Nasal cavity respiratory epithelium epithelial cell of viscerocranial mucosa (primary cell): ENCODE measurements at places on chromosomes 11 and 22. TPM values are rescaled to one million over a fixed set of nuclear protein-coding genes. Genes with fewer than 3 reads are reported as not detected.

The SLC6A5 gene
- not detected in 2 replicates for total RNA-seq

The PATZ1 gene
- total RNA-seq: 7.2 and 9.6 TPM in 2 replicates

The MAP4K2 gene
- total RNA-seq: 7.5 and 14.8 TPM in 2 replicates

The CBX7 gene
- total RNA-seq: 2.4 and 3.9 TPM in 2 replicates

The NRIP3 gene
- total RNA-seq: 1.00 and 3.8 TPM in 2 replicates

The MS4A2 gene
- not detected in 2 replicates for total RNA-seq

The CDKN1C gene
- 3.4 and 10.3 TPM in 2 replicates for total RNA-seq

The MMP3 gene
- total RNA-seq: 0.34 and 0.36 TPM in 2 replicates
